Stimulated activated CD8-positive, alpha-beta memory T cell treated with anti-CD3 and anti-CD28 coated beads, Interleukin-4, amount 100 ng/mL, for 4 hours (primary cell): ENCODE measurements at places on chromosomes 7 and 10.

DNA sequence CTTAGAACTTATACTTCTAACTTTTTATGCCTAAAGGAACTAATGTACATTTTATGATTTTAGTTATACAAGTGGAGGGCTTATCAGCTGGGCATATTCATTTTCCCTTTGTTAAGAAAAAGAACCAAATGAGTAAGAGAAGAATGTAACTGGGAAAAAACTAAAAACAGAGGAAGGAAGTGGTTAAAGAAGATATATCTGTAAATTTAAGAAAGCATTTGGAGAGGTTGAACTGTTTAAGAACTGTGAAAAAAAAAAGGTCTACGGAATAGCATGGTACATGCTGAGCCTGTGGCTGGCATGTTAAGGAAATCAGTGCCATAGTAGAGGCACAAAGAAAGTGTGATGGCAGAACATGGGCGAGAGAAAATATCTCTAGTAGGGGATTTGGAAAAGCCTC is 6.2 kb downstream of the MDFIC start:
- DNase-seq, result no peak

- no peak for DNase-seq
These were observed 9.2 kb downstream of the TAS2R60 start for GRCh38 chr7:143452495-143452894.

- DNase-seq, result no peak
These were observed 2.3 kb upstream of the COL1A2 start for GRCh38 chr7:94392393-94392786.

GRCh38 chr10:71740069-71740653 is 20.6 kb upstream of the C10orf105 start:
- no peak for DNase-seq

- DNase-seq, result no peak
These were observed 15.4 kb upstream of the TMEM243 start for GRCh38 chr7:87234949-87235348.

- no peak for DNase-seq
These were observed 11.9 kb upstream of the OR6V1 start for GRCh38 chr7:143040209-143040715.

- DNase-seq, result no peak
These were observed 123.1 kb upstream of the INHBA start for GRCh38 chr7:41825927-41826480.

- no peak for DNase-seq
These were observed 132.7 kb downstream of the ICA1 start for GRCh38 chr7:8129318-8129659.

GRCh38 chr7:64485623-64486022 is 77.2 kb downstream of the ZNF680 start:
- no peak for DNase-seq

GRCh38 chr10:20855398-20856038 is 41.6 kb downstream of the NEBL start:
- no peak for DNase-seq

GRCh38 chr7:17391366-17391765 is 92.9 kb downstream of the AHR start:
- DNase-seq, result no peak
